Kidney tubule cell (primary cell): ENCODE measurements at places on chromosomes 5 and 9.
A peak's percentile ranks its signal among the peaks of the same experiment; 100 is the strongest.

GRCh38 chr5:55154873-55155272 lies 5.1 kb upstream of the GPX8 start:
- DNase-seq: peak; percentile 78

- DNase-seq: no peak
These were observed 213.9 kb upstream of the TRPC7 start for GRCh38 chr5:136579238-136579637.

GRCh38 chr5:9787861-9788600 lies 157.9 kb upstream of the TAS2R1 start:
- DNase-seq: no peak

GRCh38 chr5:106584268-106584667 lies 1086.5 kb downstream of the EFNA5 start:
- DNase-seq: no peak
